ENCODE measurements at places on chromosomes 11 and 22.

DNA sequence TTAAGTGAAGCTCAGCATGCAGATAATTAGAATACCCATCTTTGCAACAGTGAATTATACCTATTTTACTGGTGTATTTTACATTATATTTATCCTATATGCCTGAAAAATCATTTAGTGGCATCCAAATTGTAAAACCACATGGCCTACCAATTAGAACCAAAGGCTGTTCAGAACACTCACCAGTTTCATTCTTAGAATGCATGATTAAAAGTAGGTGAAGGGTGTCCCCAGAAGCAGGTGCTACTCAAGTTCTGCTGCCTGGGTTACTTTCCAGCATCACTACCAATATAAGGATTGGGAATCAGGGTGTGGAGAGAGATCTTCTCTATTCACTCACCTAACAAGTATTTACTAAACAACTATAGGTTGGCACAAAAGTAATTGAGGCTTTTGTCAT, 103.3 kb downstream of the SGSM3 start:
- DNase-seq: no peak

DNA sequence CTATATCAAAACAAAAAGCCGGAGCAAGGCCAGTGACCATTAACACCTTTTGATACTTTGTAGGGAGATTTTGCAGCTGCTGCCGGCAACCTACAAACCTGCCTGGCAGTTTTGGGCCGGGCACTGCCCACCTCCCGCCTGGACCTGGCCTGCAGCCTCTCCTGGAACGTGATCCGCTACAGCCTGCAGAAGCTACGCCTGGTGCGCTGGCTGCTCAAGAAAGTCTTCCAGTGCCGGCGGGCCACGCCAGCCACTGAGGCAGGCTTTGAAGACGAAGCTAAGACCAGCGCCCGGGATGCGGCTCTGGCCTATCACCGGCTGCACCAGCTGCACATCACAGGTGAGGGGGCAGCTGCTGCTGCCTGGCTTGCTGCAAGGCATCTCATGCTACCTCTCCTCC, 34.2 kb downstream of the SHISA8 start:
- DNase-seq: no peak

DNA sequence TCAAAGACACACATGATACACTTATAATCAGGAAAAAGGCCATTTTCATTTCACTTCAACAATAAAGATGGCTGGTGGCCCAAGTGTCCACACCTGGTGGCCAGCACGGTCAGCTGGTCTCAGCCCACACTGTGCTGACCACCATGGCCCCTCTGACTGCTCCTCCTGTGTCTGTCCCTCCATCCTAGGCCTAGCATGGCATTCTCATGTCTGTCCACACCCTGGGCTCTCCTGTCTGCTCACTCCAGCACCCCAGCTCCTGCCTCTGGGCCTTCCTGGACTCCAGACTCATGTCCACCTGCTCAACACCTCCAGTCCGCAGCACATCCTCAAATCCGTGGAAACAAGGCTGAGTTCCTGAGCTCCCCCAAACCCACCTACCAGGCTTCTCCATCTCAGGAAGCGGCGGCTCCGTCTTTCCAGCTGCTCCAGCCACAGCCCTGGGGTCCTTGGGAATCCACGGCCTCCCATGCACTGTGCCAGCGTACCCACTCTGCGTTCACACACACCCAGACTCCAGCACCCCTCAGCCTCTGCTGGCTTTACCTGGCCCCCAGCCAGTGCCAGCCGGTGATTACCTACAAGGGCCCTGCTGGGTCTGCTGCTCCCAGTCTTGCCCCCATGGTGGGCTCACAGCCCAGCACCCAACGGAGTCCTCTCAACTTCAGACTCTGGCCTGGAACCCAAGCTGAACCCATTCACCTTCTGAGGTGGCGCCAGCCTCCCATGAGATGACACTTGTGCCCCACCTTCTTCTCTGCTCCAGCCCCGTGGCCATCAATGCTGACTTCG, 13.9 kb downstream of the SIRT3 start:
- DNase-seq: no peak

GRCh38 chr11:43732225-43732624, 51.7 kb downstream of the HSD17B12 start:
- no peak for DNase-seq

GRCh38 chr11:17988465-17988864, 24.4 kb downstream of the SERGEF start:
- no peak for DNase-seq

GRCh38 chr11:107707215-107707671, 4.6 kb downstream of the SLN start:
- DNase-seq: no peak

GRCh38 chr11:113528982-113529381, 53.8 kb upstream of the DRD2 start:
- no peak for DNase-seq

DNA sequence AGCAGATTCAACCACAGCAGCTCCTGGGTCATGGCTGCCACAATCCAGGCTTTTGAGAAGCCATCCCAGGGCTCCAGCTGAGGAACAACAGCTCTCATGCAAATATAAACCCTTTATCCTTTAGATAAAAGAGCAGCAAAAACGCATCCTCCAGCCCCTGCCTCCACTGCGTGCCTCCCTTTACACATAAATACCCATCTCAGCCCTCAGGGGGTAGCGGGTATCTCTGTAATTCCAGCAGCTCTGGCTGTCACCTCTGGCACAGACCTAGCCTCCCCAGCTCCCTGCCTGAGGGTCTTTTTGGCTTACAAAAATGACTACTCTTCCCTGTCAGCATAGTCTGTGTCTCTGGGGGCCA, 21.6 kb downstream of the LMO1 start:
- no peak for DNase-seq

DNA sequence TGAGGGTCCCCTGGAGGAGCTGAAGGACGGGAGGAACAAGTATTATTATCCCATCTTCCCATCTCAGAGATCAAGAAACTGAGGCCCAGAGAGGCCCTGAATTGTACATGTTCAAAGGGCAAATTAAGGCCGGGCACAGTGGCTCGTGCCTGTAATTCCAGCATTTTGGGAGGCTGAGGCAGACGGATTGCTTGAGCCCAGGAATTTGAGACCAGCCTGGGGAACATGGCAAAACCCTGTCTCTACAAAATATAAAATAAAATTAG, 8.1 kb downstream of the PLA2G6 start:
- DNase-seq: no peak

- DNase-seq: no peak
Measured at GRCh38 chr22:44883011-44883421, 126.8 kb downstream of the PHF21B start.

GRCh38 chr11:86869966-86870570, 69.7 kb downstream of the PRSS23 start:
- no peak for DNase-seq

DNA sequence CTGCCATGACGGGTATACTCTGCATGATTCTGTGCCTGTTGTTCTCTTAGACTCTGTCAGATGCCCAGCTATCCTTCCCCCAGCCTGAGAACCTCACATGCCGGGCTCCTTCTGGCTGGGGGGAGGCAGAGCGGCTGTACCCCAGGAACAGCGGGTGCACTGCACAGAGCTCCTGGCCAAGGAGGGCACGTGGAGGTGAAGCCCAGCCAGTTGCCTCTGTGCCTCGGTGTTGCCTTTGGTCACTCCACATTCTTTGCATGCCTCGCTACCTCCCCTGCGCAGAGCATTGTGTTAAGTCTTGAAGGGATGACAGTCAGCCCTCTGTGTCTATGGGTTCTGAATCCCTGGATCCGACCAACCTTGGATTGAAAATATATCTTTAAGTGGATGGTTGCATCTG, 77.7 kb downstream of the FEZ1 start:
- DNase-seq: no peak

GRCh38 chr11:84012171-84012826, 726.1 kb upstream of the CCDC90B start:
- DNase-seq: no peak

DNA sequence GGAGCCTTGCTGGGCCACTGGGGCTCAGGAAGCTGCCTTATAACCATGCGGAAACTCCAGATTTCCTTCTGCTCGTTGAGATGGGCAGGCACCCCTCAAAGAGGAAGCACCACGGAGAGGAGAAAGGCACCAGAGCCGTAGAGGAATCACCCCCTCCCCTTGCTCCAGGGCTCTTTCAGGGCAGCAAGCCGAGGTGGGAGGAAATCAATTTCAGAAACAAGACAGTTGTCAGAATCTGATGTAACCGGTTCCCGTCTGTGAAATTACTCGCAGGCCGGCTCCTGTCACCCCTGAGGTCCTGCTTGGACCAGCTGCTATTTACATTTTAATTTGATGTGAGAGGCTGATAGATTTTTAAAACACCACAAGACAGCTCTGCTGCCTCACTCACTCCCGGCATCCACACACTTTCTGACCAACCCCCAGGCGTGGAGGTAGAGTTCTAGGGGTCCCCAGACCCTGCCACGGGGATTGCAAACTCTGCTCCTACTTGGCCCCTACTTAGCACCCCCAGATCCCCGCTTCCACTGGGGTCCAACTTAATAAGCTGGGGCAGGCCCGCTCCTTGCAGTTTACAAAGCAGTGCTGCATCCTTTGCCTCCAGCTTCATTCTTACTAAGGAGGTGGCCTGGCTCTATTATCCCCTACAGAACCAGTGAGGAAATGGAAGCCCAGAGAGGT, 162.5 kb downstream of the CEP164 start:
- no peak for DNase-seq

GRCh38 chr22:22952531-22953280, 65.1 kb downstream of the IGLL5 start:
- no peak for DNase-seq

DNA sequence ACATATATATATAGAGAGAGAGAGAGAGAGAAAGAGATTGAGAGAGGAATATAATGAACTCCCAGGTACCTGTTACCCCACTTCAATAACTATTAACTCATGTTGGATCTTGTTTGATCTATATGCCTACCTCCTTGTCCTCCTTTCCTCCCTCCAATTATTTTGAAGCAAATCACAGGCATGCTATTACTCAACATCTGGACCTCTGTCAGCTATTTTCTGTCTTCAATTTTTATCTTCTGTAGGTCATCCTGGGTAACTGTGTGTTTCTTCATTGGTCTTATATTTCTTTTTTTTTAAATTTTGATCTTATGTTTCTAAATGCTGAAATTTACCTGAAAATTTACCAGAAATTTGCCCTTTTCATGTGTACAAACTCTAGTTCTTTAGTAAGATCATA, 24.8 kb downstream of the UVRAG start:
- no peak for DNase-seq

GRCh38 chr11:69718147-69718546, 14.3 kb upstream of the FGF19 start:
- DNase-seq: peak; percentile 6

DNA sequence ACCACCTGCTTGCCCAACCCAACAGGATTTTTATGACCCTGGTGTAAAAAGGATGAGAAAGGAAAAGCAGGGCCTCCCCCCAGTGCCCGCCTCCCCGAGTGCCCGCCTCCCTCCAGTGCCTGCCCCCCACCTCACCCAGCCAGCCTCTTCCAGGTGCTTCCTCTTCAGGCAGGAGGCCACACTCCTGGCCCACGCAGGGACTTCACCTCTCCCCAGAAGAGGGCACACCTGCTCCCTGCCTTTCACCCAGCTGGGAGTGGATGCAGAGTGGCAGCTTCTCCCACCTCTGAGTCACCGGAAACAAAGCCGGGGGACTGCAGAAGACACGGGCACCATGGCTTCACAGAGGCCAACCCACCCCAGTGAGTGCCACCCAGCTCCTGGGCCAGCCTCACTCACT, 16.1 kb downstream of the CPT1A start:
- DNase-seq: peak; percentile 66

GRCh38 chr11:126480015-126480409, 124.5 kb downstream of the ST3GAL4 start:
- DNase-seq: no peak

DNA sequence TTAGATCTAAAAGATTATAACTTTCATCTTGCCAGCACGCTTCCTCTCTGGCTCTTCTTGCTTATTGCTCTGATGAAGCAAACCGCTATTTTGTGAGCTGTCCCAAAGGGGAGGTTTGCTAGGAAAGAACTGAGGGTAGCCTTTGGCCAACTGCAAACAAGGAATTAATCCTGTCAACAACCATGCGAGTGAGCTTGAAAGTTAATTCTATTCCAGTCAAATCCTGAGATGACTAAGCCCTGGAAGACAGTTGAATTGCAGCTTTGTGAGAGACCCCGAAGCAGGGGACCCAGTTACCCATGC, 10.3 kb upstream of the RNF141 start:
- no peak for DNase-seq

DNA sequence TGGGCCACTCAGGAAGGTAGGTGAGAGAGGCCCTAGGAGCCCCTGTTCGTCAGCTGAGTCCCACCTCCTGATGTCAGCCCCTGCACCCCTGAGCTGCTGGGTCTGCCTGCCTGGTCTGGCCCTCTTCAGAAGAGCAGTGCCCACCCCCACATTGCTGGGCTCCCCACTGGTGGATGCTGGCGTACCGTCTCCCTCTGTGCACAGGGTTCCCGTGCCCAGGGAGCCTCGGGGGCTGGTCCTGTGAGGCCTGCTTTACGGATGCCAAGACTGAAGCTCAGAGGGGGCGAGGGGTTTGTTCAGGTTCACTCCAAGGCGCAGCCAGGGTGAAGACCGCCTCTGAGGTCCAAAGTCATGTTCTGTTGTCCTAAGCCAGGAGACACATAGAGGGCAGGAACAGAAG, 44.7 kb upstream of the GCAT start:
- DNase-seq: no peak

- no peak for DNase-seq
Measured at GRCh38 chr11:35326266-35326879, 93.0 kb downstream of the SLC1A2 start.

DNA sequence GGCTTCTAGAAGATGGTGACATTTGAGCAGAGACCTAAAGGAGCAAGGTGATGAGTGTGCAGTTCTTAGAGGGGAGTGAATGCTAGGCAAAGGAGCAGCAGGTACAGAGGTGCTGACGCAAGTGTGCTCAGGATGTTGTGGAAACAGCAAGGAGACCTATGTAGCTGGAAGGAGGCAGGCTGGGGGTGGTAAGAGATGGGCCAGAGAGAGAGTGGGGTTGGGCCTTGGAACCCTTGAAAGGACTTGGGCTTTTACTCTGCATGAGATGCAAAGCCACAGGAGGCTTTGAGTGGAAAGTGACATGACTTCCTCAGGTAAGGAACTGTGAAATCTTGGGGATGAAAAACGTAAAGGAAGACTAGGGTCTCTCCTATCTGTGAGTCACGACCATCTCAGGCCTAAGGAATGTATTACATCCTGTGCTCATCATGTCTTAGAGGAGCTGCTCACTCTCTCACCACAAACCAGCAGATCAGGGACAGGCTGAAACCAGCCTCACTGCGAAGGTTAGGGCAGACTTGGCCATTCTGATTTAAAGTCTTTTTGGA, 65.4 kb downstream of the MICAL2 start:
- no peak for DNase-seq

GRCh38 chr11:48052183-48053044, 72.1 kb downstream of the PTPRJ start:
- no peak for DNase-seq

- DNase-seq: no peak
Measured at GRCh38 chr22:39452740-39453040, 4.1 kb upstream of the MGAT3 start.

- DNase-seq: no peak
Measured at GRCh38 chr11:41666951-41667653, 207.7 kb upstream of the LRRC4C start.

GRCh38 chr11:44727373-44728287, 868 bp downstream of the TSPAN18 start:
- peak; percentile 80 for DNase-seq
